CD4-positive, alpha-beta T cell treated with Interleukin-21 for 1 hour (primary cell): ENCODE measurements at places on chromosomes 1 and 21.

DNA sequence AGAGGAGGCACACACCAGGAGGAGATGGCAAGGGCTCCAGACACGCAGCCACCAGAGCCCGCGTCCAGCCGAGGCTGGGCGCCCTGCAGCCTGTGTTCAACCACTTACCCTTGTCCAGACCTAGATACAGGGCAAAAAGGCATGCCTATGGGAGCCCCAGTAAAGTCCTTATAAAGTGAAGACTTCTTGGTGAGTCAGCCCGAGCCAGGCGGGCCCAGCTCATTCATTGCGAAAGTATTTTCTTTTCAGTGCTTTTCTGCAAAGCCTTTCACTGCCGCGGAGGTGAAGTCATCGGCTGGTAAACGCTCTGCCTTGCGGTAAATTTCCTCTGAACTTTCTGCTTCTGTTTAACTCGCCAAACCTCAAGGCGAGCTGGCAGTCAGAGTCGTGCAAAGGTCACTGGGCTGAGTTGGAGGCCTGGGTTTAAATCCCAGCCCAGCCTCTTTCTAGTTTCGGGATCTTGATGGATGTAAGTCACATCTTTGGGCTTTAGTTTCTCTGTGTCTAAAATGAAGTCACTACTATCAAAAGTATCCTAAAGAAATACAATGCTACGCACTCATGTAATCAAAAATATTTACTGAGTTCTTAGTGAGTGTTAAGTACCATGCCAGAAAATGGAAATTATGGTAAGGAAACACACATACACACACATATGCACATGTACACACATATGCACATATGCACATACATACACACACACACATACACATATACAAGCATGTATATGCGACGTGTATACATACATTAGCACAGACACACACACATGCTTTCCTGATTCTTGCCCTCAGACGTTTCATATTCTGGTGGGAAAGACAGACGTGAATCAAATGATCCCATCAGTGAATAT lies 54.7 kb upstream of the IFFO2 start:
- DNase-seq, result peak; percentile 34

DNA sequence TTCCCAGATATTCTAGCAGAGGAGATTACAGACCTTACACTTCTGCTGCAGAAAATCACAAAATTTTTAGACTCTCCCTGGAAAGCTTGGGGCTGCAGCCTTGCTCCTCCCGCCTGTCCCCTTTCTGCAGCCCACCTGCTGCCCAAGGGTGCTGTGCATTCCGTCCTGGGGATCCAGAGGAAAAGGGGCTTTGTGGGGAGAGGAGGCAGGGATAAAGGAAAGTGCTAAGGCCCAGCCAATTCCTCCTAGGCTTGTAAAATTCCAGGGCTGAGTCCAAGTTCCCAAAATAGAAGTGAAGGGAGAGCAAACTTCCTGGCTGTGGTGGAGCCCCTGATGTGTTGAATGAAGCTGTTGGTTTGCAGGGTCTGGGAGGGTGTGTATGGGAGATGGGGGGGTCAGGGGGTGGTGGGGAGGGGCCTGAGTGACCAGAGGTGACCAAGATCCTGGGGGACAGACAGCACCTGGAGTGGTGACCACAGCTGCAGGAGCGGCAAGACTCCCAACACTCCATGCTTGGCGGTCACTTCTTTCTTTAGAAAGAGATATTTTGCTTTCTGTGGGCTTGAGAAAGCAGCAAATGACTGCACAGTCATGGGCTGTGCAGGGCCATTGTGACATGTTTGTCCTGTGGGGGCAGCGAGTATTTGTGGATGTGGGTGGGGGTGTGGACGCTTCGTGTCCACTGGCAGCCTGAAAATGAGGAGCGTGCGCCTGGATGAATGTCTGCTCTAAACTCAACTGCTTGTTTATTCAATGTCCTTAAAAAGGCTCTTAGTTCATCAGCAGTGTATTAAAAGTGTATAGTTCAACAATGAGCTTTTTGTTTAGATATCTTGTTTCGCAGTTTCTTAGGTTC lies 68.4 kb downstream of the TLR5 start:
- DNase-seq, result no peak

DNA sequence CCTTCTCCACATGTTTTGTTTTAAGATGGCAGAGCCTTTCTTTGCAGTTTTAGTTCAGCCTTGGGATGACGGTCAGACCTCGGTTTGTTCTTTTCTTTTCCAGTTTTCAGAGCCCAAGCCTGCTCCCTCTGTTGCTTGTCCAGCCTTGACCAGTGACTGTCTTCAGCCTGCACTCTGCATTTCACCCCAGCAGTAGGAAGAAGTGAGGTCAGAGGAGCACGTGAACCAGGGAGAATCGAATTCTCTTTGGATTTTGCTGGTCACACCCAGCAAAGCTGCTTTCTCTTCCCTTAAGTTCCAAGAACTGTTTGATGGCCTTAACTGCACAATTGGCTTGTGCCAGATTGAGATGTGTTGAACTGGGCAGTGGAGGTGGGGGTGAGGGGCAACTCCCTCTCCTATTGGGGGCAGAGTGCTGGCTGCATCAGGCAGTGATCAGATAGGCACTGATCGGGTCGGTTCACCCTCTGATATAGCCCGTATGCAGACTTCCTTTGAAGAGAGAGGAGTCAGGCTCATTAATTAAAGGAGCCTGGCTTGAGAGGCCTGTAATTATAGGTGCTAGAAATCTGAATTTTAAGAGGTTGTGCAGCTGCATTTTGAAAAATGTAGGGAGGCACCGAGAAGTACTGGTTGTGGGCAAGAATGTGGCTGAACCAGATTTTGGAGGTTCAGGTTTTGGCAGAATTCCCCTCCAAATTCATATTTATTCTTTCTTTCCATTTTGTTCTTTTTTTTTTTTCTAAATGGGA lies 42.4 kb downstream of the PEX14 start:
- no peak for DNase-seq

- no peak for DNase-seq
Measured at GRCh38 chr1:214510914-214511638, 40.3 kb downstream of the PTPN14 start.

GRCh38 chr21:35905096-35905962 lies 155.0 kb downstream of the SETD4 start:
- no peak for DNase-seq

GRCh38 chr1:39103328-39104157 lies 77.4 kb downstream of the NDUFS5 start:
- no peak for DNase-seq

GRCh38 chr1:16006010-16006409 lies 2.0 kb downstream of the SRARP start:
- no peak for DNase-seq

- no peak for DNase-seq
Measured at GRCh38 chr1:2392686-2393085, 1.0 kb downstream of the RER1 start.

DNA sequence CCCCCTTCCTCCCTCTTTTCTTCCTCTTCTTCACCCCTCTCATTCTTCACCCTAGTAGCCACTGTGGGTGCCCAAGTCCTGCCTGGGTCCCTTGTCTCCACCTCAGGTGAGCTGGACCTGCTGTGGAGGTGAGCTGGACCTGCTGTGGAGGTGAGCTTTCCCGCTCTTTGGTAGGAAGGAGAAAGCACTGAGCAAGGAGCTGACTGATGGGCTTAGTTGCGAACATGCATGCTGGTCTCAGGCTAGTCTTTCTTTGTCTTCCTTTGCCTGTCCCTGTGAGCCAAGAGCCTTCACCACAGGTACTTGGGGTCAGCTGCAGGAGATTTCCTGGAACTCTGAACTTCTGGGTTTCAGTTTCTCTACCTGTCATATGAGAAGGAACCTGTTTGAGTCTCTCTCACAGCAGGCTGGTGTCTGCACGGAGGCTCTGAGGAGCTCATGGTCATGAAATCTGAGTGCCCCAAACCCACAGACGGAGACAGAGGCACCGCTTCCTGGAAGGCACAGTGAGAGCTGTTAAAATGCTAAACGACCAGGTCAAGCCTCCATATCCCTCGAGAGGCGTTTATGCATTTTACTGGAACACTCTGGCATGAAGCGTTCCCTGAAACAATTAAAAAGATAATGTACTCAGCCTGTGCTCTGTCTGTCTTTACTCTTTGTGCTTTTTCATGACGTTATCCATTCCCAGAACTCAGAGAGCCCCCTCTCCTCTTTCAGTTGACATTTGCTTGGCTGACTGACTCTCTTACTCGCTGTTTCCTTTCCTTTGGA lies 69.5 kb downstream of the RHOU start:
- peak; percentile 24 for DNase-seq

GRCh38 chr21:28742527-28742926 lies 250.2 kb downstream of the LTN1 start:
- no peak for DNase-seq

GRCh38 chr1:59738152-59738551 lies 76.6 kb upstream of the HOOK1 start:
- DNase-seq, result no peak

GRCh38 chr1:154856544-154856943 lies 13.5 kb downstream of the KCNN3 start:
- DNase-seq, result no peak

DNA sequence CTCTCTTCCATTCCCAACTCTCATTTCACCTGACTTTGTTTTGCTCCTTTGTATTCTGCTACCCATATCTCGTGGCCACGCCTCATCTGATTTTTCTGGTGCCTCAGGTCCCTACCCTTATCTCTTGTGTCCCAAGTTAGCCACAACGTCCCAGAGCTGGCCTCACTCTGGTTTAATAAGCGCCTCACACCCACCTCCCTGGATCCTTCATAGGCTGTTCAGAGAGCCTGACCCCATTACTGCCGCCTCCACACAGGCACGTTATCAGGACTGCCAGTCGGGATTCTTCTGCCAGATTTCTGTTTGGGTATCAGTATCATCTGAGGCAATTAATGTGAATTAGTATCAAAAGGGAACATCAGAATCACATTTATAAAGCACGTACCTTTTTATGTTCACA lies 34.7 kb upstream of the TMEM125 start:
- no peak for DNase-seq

DNA sequence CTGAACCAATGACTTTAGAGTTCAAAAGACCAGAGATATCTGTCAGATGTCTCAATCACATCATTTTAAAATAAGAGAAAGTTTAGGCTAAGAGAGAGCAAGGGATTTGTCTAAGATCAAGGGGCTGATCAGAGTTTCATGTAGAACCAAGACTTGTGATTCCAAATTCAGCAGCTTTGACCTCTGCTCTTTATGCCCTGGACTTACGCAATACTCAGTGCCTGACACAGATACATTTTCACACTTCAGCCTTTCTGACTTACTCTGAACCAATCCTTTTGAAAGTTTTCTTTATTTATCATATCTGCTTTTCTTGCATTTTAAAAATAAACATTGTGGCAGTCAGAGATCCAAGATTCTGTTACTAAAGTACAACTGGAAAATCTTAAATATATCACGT lies 428.0 kb downstream of the PLPP3 start:
- no peak for DNase-seq

GRCh38 chr21:33544451-33545195 lies 1.8 kb downstream of the SON start:
- DNase-seq, result no peak

DNA sequence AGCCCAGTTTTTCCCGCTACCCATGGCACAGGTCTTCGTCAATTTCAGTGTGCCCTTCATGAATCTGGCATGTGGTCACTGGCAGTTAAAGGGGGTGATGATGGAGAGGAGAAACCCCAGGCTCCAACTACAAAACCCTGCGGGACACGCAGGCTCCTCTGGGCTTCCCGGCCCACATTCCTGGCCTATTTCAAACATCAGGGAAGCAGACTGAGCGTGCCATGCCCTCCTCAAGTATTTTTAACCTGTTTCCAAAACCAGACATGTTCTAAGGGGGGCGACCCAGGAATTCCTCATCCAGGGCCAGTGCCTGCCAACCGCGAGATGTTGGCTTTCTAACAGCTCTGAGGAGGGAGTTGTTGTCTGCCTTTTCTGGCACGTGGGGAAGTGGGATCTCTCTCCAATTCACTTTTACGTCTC lies 85.1 kb downstream of the CAPZB start:
- DNase-seq, result no peak

DNA sequence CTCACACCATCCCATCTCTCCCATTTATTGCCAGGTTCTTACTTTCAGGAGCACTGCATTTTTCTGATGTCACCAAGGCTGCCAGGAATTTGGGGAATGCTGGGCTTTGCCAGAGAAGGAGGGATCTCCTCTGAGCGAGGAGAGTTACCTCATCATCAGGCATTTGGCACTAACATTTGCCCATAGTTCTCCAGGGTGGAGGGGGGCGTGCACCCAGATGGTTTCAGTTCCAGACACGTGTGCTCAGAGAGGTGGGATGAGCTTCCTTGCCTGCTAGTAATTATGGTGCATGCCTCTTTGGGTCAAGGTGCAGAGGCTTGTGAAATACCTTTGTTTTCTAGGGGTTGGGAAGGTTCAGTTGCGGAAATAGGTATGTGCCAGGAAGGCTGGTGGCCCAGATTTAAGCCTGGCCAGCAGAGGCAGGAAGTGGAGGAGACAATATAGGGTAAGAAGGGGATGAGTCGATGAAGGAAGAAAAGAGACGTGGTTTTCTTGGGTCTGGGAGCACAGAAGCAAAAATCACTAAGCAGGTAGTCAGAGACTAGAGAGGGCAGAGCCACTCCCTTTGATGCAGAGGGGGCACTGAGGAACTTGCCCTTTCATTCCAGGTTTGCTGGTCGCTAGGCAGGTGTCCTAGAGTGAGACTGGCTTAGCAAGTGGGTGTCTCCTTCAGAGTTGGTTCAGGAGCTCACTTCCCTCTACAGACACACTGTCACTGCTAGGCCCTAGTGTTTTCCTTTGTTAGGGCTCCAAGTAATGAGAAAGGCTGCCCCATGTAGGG lies 7.2 kb downstream of the TUFT1 start:
- no peak for DNase-seq

DNA sequence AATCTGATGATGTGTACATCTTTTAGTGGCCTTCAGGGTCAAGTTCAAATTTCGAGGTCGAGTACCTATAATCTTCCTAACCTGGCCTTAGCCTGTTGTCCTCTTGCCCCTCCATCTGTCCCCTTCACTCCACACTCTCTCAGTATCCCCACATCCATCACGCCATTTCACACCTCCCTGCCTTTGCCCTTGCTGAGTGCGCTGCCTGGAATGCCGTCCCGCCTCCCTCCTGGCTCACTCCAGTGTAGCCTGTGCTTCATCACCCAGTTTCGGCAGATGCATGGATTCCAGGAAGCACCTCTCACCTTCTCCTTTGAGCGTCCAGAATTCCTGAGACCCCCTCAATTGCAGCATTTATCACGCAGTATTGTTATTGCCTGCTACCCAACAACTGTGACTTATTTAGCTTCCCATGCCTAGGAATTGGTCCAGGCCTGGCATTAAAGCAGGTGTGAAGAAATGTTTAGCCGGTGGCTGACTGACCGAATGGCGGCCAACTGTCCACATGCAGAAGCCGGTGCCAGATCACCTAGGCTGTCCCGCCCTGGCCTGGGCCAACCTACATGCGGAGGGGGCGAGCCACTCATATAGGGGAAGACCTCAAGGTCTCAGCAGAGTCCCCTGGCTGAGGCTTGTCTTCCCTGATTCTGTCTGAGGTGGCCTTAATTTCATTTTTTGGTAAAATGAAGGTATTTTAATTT lies 34.5 kb downstream of the MYOM3 start:
- no peak for DNase-seq

GRCh38 chr1:187641463-187641862 lies 812.7 kb downstream of the PLA2G4A start:
- no peak for DNase-seq

DNA sequence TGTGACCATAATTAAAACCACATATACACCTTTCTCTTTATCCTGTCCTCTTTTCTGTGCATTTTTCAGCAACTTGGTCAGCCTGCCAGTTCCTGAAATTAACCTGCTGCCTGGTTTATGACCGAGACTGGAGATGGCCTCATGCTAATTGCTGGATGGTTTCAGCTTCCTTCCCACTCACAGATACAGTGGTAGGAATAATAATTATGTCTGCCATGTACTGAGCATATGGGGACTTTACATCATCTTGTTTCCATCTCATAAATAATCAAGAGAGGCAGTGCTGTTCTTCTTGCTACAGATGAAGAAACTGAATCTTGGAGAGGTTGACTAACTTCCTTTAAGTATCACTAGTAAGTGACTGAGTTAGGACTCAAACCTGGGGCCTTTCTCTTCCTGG lies 148.2 kb downstream of the NOS1AP start:
- DNase-seq, result no peak
